ENCODE measurements at places on chromosomes 6 and 20. TPM values are rescaled to one million over a fixed set of nuclear protein-coding genes. Genes with fewer than 3 reads are reported as not detected.
A peak's percentile ranks its signal among the peaks of the same experiment; 100 is the strongest.

GRCh38 chr6:24672620-24673182 is 5.8 kb downstream of the ACOT13 start:
- no peak for DNase-seq
- H3K27me3 ChIP-seq = no peaks in the 10 kb centered on the region
- H3K27ac ChIP-seq = no peak overlapping the region

GRCh38 chr6:82761674-82762345 is 303.8 kb downstream of the UBE3D start:
- no peak overlapping the region for H3K27ac ChIP-seq
- H3K4me1 ChIP-seq = no peaks in the 10 kb centered on the region
- DNase-seq = no peak
- no peaks in the 10 kb centered on the region for H3K27me3 ChIP-seq

GRCh38 chr20:54525916-54526590 is 50.7 kb downstream of the DOK5 start:
- no peaks in the 10 kb centered on the region for H3K36me3 ChIP-seq
- no peaks in the 10 kb centered on the region for H3K27me3 ChIP-seq
- no peak for DNase-seq
- H3K4me3 ChIP-seq = no peak overlapping the region
- H3K27ac ChIP-seq = no peak overlapping the region

DNA sequence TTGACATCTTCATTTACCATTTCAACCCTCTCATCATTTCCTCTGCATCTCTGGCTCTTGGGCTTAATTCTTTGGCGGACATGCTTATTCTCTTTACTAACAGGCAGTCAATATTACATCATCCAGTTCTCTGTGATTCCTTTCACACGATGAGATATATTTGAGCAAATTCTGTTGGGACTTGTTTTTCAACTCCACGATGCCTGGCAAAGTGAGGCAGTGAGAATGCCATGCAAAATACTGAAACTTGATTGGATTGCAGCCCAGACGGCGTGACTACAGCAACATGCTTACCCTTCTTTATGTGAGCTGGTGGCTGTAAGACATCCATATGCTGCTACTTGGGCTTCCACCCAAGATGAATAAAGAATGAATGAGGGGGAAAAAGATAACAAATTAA is 101.7 kb upstream of the SPACA1 start:
- no peaks in the 10 kb centered on the region for H3K27me3 ChIP-seq
- H3K4me1 ChIP-seq = peaks cover 10% of the 10 kb centered on the region
- no peak overlapping the region for H3K27ac ChIP-seq
- no peak for DNase-seq
- H3K36me3 ChIP-seq = no peaks in the 10 kb centered on the region
- H3K4me3 ChIP-seq = no peak overlapping the region

SPTLC3 gene
- total RNA-seq = 4.6 TPM

DNA sequence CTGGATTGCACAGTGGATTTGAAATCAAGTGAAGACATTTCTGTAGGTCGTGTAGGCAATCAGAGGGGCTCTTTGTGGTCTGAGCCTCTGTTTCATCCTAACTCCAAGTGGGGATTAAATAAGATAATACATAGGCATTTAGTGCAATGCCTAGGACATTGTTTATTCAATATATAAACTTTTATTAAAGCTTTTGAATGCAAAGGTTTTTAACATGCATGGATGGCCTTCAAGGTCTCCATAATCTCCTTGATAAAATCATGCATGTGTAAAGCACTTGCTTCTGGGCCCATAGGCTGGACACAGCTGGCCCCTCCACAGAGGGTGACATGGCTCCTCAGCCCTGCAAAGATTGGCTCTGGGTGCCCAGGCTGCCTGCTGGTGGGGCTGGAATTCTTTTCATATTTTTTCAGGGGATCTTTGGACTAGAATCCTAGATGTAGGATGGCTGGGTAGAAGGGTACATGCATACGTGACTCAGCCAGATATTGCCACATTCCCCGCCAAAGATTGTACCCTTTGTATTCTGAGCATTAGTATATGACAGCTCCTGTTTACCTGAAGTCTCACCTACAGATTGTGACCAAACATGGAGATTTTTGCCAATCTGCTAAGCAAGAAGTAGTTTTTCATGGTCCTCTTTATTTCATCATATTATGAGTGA is 19.0 kb upstream of the AVP start:
- no peak for DNase-seq
- peaks cover 18% of the 10 kb centered on the region for H3K36me3 ChIP-seq
- H3K4me1 ChIP-seq = no peaks in the 10 kb centered on the region
- H3K4me3 ChIP-seq = no peak overlapping the region

DNA sequence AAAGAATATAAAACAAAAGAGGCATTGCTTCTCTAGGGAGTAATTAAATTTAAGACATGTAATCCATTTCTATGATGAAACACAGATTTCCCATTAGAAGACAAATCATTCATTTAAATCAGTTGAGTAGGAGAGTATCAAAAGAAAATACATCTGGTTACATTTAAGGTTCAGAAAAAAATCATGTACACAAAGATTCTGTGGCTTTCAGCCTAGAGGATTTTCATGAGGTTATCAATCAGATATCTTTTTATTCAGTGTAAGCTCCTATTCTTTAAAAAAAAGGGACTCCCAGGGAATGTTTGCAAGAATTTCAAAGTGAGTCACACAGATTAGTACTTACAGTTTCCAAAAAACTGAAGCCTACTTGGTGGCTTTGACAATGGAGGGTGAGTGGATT is 24.9 kb downstream of the COL21A1 start:
- H3K4me3 ChIP-seq = no peak overlapping the region
- DNase-seq = no peak
- H3K4me1 ChIP-seq = peaks cover 55% of the 10 kb centered on the region
- peak overlapping the region; percentile 53 for H3K27ac ChIP-seq
- no peaks in the 10 kb centered on the region for H3K36me3 ChIP-seq

- no peak for DNase-seq
- no peak overlapping the region for H3K4me3 ChIP-seq
- H3K27ac ChIP-seq = no peak overlapping the region
- no peaks in the 10 kb centered on the region for H3K4me1 ChIP-seq
- no peaks in the 10 kb centered on the region for H3K27me3 ChIP-seq
Observed at GRCh38 chr6:45513213-45513618, 135.5 kb upstream of the SUPT3H start.

DNA sequence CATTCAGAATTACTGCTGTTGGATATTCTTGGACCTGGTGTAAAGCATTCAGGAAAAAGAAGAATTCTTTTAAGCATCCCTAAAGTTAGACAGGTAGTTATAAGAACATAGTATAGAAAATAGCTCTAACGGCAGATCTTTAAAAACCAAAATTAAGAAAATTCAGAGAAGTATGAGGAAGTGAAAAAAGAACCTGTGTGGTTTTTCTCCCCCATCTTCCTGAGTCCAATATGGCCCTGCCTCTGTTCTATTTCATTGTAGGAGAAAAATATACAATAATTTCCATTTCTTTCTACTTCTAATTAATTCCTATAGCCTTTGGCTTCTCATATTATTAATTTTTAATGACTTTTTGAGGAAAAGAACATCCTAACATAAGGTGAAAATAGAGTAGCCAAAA is 47.1 kb downstream of the FHL5 start:
- H3K27me3 ChIP-seq = no peaks in the 10 kb centered on the region
- no peaks in the 10 kb centered on the region for H3K36me3 ChIP-seq
- H3K4me1 ChIP-seq = no peaks in the 10 kb centered on the region
- DNase-seq = no peak

LST1 gene
- total RNA-seq = 12.8 TPM

DNA sequence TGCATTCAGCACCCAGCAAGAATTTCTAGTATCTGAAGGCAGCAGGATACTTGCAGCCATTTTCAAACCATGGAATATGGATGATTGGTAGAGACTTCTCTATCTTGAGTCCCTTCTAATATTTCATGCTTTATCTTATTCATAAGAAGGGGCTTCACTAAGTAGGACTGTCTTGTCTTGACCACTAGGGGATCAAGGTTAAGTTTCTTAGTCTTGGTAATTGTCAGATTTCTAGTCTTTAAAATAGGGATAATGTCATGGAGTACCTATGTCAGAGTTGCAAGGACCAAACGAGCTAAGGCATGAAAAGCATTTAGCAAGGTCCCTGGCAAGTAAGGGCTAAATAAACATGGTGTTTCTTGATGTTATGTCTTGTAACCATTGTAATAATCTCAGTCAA is 68.5 kb upstream of the ESR1 start:
- no peak overlapping the region for H3K4me3 ChIP-seq
- no peak overlapping the region for H3K27ac ChIP-seq
- H3K4me1 ChIP-seq = no peaks in the 10 kb centered on the region
- no peaks in the 10 kb centered on the region for H3K27me3 ChIP-seq
- DNase-seq = no peak

DNA sequence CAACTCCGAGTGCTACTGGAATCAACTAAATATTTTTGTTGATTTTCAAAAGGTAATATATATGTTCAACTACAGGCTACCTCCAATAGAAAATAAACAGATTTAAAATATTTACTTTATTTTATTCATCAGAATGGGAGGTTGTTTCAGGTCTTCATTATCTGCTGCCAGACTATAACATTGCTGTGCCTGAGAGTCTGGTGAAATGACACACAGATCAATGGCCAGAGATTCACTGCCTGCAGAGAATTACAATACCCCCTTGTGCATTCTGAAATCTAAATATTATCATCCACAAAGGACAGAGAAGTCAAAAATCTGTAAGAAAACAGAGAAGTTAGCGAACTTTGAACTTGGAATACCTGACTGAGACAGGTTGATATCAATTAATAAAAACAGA is 667.8 kb upstream of the GJE1 start:
- H3K27ac ChIP-seq = no peak overlapping the region
- no peak overlapping the region for H3K4me3 ChIP-seq
- H3K36me3 ChIP-seq = no peaks in the 10 kb centered on the region
- H3K4me1 ChIP-seq = peaks cover 13% of the 10 kb centered on the region

- no peak overlapping the region for H3K4me3 ChIP-seq
- DNase-seq = no peak
- H3K27ac ChIP-seq = no peak overlapping the region
- no peaks in the 10 kb centered on the region for H3K36me3 ChIP-seq
- no peaks in the 10 kb centered on the region for H3K4me1 ChIP-seq
- H3K27me3 ChIP-seq = no peaks in the 10 kb centered on the region
Observed at GRCh38 chr6:41874741-41875140, 20.4 kb downstream of the USP49 start.

- no peak overlapping the region for H3K4me3 ChIP-seq
- no peaks in the 10 kb centered on the region for H3K36me3 ChIP-seq
- peak; percentile 70 for DNase-seq
- H3K4me1 ChIP-seq = no peaks in the 10 kb centered on the region
Observed at GRCh38 chr6:131923356-131923755, 27.8 kb downstream of the CCN2 start.

DNA sequence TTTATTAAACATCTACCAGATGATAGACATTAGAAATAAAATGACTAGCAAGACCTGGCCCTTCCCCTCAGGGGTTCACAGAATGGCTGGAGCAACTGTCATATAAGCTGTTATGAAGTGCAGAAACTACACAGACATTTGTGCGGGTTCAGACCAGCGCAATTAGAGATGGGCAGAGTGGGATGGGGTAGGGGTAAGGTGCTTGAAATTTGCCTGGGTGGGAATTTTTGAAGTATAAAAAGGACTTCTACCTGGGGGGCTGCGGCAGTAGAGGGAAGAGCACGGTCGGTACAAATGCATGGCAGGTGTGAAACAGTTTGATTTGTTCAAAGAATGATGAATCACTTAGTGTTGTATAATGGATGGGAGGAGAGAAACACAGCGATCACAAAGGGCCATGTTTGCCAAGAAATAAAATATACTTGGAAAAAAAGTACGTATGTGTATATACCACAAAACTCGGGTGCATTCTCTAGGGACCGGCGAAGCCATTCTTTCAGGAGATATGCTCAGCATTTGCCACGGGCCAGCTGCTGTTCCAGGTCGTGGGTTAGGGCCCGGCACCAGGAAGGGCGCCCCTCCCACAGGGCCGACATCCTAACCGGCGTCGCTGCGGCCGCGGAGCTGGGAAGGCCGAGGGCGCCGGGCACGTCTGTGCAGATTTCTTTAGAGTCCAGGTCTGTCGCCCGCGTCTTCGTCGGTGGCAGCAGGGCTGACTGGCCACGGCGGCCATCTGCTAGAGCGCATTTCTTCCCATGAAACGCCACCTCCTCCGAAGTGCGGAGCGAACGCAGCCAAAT is 809 bp upstream of the NOL7 start:
- peaks cover 28% of the 10 kb centered on the region for H3K36me3 ChIP-seq
- peak overlapping the region; percentile 95 for H3K27ac ChIP-seq
- peak; percentile 74 for DNase-seq
- peak overlapping the region; percentile 82 for H3K4me3 ChIP-seq
- peaks cover 24% of the 10 kb centered on the region for H3K4me1 ChIP-seq

DNA sequence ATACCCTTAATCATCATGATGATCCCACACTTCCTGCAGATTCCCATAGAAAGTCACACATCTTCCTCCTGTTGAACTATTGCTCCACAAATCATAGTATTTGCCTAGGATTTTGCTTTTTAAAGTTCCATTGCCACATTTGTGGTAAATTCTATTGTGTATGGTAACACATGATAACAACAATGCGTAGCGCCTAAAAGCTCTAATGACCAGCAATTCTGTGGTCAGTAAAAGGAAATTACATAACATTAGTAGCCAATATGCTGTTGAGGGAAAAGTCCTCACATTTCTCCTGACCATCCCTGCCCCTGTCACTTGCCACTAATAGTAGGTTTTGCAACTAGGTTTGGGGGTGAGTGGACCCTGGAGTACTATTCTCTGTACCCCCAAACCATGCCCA is 31.8 kb upstream of the PDE7B start:
- DNase-seq = no peak
- H3K36me3 ChIP-seq = no peaks in the 10 kb centered on the region
- H3K4me3 ChIP-seq = no peak overlapping the region
- H3K27ac ChIP-seq = no peak overlapping the region

TGM3 gene
- not detected for total RNA-seq

- peak overlapping the region; percentile 84 for H3K27ac ChIP-seq
- no peaks in the 10 kb centered on the region for H3K27me3 ChIP-seq
- no peak for DNase-seq
- peak overlapping the region; percentile 80 for H3K4me3 ChIP-seq
- H3K4me1 ChIP-seq = peaks cover 32% of the 10 kb centered on the region
Observed at GRCh38 chr6:8435845-8436168, 462 bp upstream of the SLC35B3 start.

DNA sequence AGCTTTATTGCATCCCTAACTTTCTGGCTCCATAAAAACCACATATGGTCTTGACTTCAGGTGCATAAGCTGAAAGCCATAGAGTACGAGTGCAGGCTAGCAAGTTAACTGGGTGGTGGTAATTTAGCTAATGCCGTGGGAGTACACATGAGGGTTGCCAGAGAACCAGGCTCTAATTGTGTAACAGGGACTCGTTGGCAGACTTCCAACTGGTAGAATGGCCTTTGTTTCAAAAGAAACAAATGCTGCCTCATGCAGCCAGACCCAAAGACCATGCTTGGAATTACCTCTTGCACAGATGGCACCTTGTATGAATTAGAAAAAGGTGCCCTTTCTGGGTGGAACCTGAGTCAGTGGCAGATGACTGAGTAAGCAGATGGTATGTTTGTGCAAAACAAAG is 73.2 kb downstream of the LY86 start:
- H3K4me3 ChIP-seq = no peak overlapping the region
- no peaks in the 10 kb centered on the region for H3K27me3 ChIP-seq
- H3K36me3 ChIP-seq = no peaks in the 10 kb centered on the region
- no peak overlapping the region for H3K27ac ChIP-seq
- peak; percentile 76 for DNase-seq
- H3K4me1 ChIP-seq = peaks cover 18% of the 10 kb centered on the region

GRCh38 chr6:10991115-10991514 is 53.0 kb downstream of the ELOVL2 start:
- H3K4me3 ChIP-seq = no peak overlapping the region
- DNase-seq = no peak
- no peaks in the 10 kb centered on the region for H3K27me3 ChIP-seq
- no peak overlapping the region for H3K27ac ChIP-seq

FHL5 gene
- total RNA-seq = 7.8 TPM

COX4I2 gene
- not detected for total RNA-seq

- no peak for DNase-seq
- no peaks in the 10 kb centered on the region for H3K27me3 ChIP-seq
- no peaks in the 10 kb centered on the region for H3K36me3 ChIP-seq
- no peak overlapping the region for H3K27ac ChIP-seq
Observed at GRCh38 chr6:55957961-55958422, 82.6 kb upstream of the BMP5 start.
